HAP-1 (cell line): ENCODE measurements at places on chromosomes 4 and X.
A peak's percentile ranks its signal among the peaks of the same experiment; 100 is the strongest.

GRCh38 chr4:174225349-174226049 is 58.0 kb downstream of the FBXO8 start:
- DNase-seq = no peak

DNA sequence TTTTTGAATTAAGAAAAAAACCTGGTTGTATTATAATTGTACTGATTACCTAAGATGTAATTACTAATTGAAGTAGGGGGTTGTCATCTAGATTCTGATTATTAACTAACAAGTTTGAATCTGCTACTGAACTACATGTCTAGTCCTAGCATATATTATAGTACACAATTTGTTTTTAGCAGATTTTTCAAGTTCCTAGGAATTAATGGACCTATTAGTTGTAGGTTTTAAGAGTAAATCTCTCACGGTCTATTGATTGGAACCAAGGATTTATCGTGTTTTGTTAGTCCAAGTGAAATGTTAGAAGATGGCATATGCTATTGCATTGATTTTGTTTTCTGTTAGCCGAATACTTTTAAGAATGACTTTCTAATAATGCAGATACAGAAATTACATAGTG is 20.8 kb downstream of the PTPN13 start:
- no peak for DNase-seq

- peak; percentile 91 for DNase-seq
Observed at GRCh38 chr4:36038491-36038890, 205.8 kb downstream of the ARAP2 start.

DNA sequence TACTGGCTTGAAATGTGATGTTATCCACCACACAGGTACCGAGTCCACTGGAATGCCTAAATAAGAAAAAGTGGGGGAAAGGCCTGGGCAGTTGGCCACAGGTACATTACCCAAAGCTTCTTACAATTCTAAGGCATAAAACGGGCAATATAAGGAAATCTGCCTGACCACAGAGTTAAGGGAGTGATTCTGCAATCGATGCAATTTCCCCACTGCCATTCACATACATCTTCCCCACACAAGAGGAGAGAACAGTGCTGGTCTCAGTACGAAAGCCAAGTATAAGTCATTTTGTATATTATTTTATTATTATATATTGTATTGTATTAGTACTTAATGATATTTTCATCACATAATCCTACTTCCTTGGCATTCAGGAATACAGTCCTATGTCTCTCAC is 30.6 kb downstream of the RFC1 start:
- DNase-seq = no peak
